Stimulated activated CD8-positive, alpha-beta memory T cell treated with anti-CD3 and anti-CD28 coated beads, Interleukin-2, amount 100 ng/mL, for 1 hour (primary cell): ENCODE measurements at places on chromosomes 16 and 17.

- DNase-seq: no peak
Measured at GRCh38 chr16:12735805-12736204, 67.9 kb downstream of the CPPED1 start.

GRCh38 chr16:48076455-48077012 is 79.3 kb downstream of the ABCC12 start:
- no peak for DNase-seq

DNA sequence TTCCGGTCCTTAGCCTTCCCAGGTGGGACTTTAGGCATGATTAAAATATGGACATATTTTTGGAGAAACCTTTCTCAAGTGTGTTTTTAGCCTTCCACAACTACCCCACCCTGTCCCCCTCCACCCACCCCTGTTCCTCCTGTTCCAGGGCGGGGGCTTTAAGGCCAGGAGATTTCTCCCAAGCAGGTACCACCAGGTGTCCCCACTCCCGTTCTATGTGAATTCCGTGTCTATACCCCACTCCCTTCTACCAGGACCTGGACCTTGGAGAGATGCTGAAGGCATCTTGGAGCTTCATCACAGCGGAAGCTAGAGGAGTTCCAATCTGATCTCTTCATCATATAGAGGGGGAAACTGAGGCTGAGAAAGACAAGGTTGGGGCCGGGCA is 9.7 kb downstream of the CA4 start:
- DNase-seq: no peak

DNA sequence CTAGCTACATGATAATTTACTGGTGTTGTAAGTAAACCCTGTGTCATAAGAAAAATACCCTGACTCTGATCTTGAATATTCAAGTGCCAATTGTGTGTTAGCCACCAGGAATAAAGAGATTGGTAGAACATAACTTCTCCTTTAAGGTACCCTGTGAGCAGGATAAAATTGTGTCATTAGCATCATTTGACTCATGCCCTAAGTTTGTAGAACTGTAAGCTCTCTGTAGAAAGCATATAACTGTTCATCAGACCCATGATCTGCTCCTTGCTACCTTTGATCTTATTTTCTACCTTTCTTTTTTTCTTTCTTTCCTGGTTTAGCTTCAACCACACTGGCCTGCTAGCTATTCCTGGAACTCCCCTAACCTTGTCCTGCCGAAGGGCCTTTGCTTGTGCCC is 35.8 kb downstream of the PTRH2 start:
- no peak for DNase-seq

GRCh38 chr17:22266231-22266630 is 573.9 kb downstream of the KCNJ18 start:
- no peak for DNase-seq

DNA sequence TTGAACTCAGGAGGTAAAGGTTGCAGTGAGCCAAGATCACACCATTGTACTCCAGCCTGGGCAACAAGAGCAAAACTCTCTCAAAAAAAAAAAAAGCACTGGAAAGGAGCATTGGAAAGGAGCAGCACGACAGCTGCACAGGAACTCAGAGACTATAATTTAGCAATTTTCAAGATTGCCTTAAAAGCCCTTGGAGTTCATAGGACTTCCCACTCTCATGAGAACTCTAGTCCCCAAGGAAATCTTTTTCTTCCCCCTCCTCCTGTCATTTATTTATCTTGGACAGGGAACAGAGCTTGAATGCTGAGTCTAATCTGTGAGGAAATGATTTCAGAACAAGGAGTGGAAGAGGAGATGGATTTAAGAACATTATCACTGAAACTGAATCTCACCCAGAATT is 69.0 kb downstream of the PLXDC1 start:
- no peak for DNase-seq

- no peak for DNase-seq
Measured at GRCh38 chr17:44203731-44204440, 4.2 kb upstream of the ATXN7L3 start.

- no peak for DNase-seq
Measured at GRCh38 chr17:66495035-66495434, 192.6 kb downstream of the PRKCA start.

GRCh38 chr17:48238933-48239602 is 131.5 kb downstream of the SNX11 start:
- DNase-seq: no peak

DNA sequence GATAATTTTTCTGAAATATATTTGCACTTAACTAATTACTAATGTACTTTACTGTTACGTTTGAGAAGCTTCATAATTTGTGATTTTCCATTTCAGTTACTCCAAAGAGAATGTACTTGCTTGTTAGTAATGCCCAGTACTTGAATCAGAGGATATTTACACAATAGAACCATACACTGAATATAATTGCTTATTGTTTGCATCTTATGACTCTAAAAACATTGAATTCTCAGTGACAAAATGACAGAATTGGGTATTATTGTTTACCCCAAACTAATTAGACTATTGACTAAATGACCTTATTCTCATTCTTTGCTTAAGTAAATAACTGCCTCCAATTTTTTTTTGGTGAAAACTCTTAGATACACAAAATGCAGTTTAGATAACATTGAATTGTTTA is 8.9 kb downstream of the CCP110 start:
- DNase-seq: no peak

DNA sequence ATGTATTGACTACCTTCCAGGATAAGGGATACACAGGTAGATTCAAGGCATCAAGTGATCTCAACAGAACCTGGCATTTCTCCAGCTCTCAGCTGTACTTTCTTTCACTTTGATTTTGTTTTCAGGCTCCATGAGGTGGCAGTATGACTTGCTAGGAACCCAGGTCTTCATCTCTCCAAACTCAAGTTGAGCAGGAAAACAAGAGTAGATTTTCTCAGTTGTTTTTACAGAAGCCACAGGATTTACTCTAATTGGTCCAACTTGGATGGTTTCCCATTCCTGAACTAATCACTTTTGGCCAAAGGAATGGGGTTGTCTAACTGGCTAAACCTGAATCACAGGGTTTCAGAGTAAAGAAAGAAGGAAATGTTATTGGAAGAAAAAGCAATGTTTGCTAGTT is 146.6 kb downstream of the TRIM37 start:
- no peak for DNase-seq

DNA sequence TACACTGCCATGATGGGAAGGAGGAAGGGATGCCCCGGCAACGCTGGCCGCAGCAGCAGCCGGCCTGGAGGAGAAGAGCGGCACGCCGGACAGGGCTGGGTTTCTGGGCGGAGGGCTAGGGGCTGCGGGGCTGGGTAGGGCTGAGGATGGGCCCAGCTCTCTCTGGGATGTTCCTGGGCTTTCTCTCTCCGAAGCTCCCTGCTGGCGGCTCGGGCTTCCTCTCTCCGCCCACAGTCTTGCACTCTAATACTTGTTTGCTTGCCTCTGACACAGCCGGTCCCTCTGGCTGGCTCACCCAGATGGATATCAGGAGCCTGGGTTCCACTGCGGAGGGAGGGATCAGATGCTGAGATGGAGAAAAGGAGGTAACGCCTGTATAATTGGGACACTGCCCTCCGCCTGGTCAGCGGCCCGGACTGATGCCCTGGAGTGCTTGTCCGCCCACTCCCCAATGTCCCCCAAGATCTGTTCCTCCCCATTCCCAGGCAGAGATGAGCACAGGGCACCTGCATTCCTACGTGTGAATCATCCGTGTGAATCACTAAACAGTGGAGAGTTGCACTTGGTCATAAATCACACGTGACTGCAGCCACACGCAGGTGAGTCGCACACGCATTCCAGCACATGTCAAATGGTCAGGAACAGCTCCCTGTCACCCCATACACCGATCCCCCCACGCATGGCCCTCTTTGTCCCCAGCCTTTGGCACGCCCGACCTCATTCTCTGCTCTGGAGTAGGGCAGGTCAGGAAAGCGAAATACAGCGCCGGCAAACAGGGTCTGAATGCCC is at the start of gene ALOXE3:
TSS of gene ALOXE3 (minus strand) at position 535 of the 789 bp plus-strand sequence. CDS start at position 11, 524 bp downstream.
- no peak for DNase-seq

DNA sequence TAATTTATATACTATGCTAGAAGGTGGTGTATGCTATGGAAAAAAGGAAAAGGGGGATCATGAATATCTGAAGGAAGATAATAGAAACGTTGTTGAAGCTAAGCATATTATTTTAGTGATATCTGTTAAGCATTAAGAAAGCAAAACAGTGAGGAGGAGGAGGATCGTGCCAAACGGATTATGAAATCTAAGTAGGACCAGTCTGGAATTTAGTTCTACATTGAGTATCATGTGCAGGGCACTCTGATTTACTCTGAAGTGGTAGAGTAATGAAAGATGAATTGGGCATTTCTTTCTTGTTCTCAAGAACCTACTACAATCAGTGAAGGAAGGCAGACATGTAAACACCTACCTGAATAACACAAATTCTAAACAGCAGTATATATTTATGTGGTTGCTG is 195.3 kb downstream of the CYB561 start:
- no peak for DNase-seq

DNA sequence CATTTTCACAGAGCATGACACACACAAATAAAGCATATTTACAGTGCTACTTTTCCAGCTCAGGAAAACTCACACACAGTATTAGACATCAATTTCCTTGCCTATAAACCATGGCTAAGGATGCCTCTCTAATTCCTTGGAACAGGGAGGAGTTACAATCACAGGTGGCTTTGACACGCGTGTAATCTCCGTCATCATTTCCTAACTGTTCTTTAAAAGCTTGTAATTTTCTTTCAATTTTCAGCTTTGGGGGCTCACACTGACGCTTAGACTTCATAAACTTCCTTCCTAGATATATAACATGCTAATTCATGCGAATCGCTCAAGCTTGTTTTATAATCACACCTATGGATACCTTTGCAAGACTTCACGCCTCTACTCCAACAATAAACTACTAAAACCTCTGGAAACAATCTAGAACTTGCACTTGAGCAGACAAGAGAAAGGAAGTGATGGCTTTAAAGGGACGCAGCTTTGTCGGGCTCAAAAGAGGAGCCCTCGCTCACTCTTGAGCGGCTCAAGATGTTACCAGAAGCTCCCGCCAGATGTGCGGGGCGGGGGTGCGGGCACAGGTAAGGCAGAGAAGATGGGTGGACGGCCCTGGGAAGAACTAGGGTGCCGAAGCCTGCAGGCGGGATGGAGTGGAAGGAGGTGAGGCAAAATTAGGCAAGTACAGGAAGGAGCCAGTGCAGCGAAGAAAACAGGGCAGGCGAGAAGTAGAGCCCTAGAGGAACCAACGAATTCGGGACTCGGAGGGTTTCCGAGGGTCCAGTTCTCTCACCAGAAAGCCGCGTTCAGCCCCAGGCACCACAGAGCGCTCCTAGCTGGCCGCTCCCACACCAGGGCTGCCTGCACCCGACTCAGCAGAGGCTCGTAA is 631 bp downstream of the RETREG3 start:
- no peak for DNase-seq

DNA sequence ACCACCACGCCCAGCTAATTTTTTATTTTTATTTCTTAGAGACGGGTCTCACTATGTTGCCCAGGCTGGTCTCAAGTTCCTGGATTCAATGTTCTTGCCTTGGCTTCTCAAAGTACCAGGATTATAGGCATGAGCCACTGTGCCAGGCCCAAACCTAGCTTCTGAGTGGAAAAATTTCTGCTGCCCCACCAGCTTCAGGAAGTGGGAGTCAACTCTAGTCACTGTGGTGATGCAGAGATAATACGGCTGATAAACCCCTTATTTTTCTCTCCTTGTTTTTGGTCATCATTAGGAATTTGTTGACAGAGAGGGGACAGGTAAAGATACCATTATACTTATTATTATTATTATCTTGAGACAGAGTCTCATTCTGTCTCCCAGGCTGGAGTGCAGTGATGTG is 27.8 kb upstream of the PHOSPHO1 start:
- no peak for DNase-seq

- no peak for DNase-seq
Measured at GRCh38 chr16:84334058-84334457, 34.3 kb upstream of the ATP2C2 start.

GRCh38 chr17:61423967-61424649 is 24.5 kb downstream of the TBX2 start:
- no peak for DNase-seq

- no peak for DNase-seq
Measured at GRCh38 chr16:10858203-10858602, 18.8 kb upstream of the CIITA start.
